ENCODE measurements at places on chromosomes 6 and 20. TPM values are rescaled to one million over a fixed set of nuclear protein-coding genes. Genes with fewer than 3 reads are reported as not detected.
A peak's percentile ranks its signal among the peaks of the same experiment; 100 is the strongest.

The EPB41L1 gene
- total RNA-seq, result 0.93 TPM

DNA sequence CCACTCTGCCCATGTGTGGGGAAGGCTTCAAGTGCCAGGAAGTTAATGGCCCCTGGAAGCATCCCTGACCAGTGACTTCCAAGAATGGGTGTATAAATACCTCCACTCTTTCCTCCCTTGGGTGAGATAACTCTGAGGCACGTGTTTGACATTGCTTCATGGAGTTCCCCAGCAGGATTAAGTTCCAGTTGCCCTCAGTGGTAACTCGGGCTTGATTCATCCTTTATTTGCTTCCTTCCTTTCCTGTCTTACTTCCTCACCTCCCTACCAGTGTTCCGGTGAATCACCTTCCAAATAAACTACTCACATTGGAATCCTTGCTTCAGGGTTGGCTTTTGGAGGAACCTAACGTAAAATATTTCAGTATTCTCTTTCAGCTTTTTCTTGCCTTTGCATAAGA, 84.6 kb upstream of the JAG1 start:
- DNase-seq, result no peak

The PRL gene
- total RNA-seq, result not detected

- no peak for DNase-seq
Observed at GRCh38 chr20:21708738-21709534, 3.5 kb downstream of the PAX1 start.

DNA sequence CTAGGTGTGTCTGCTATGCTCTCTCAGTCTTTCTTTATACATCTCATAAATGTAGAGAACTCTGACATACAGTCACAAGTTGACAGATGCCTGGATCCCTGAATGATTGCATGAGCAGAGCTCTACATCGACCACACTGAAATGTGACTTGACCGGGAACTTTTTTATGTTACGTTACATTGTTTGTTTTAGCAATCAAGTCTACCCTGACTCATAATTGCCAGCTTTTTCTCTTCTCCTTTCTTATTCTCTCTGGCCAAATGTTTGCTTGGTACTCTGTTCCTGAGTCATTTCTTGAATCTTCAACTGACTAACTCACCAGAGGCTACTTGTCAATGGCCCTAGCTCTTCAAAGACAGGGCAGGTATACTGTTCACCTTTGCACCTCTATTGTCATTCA, 213.6 kb upstream of the DTNBP1 start:
- DNase-seq, result peak; percentile 13

DNA sequence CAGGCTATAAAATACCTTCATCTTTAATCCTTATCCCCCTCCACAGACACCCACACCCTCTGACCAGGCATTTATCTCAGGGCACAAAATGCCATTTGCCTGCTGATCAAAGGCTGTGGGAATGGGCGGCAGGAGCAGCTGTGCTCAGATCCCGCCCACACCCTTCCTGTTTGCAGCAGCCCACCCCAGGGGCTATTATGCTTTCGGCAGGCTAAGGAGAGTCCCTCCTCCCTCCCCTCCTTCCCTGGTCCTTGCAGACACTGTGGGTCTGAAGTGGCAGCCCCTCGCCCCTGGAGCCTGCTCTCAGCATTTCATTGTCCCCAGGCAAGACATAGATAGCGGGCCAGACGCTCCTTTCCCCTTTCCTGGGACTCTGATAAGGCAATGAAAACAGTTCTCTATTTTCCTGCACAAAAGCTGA, 220.8 kb upstream of the HEY2 start:
- no peak for DNase-seq

DNA sequence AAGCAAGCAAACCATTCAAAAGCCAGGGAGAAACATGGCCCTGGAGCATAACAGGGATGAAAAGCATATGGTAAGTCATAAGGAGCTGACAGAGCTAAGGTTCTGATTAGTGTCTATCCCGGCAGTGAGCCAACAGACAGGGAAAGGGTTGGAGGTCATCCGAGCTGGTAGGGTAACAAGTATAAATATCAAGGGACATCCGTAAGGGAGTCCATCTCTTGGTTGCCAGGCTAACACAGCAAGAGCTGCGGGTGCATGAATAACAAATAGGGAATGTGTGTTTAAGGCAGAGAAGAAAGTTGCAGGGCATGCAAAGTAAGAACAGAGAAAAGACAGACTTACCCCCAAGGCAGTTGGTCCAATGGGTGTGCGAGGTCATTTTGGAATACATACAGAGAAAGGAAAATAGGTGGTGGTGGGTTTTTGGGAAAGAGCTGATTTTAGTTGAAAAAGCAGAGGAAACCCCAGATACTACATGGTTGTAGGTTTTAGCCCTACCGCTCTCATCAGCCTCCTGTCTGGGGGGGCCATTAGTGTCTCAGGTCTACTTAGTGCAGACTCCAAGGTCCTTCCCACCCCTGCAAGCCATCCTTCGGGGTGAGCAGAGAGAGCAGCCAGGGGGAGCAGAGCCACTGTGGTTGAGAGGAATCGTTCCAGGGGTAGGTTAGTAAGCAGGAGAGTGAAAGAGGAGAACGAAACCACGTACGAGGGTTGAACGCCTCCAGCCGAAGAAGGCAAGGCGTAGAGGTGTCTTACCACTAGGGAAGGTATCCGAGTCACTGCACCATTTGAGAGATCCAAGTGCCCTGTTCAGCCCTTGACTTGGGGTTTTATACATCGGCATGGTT, at the start of gene ERVFRD-1:
TSS of gene ERVFRD-1 (minus strand) at position 805 of the 848 bp plus-strand sequence. CDS start 6,415 bp downstream, outside the sequence.
- DNase-seq, result no peak

DNA sequence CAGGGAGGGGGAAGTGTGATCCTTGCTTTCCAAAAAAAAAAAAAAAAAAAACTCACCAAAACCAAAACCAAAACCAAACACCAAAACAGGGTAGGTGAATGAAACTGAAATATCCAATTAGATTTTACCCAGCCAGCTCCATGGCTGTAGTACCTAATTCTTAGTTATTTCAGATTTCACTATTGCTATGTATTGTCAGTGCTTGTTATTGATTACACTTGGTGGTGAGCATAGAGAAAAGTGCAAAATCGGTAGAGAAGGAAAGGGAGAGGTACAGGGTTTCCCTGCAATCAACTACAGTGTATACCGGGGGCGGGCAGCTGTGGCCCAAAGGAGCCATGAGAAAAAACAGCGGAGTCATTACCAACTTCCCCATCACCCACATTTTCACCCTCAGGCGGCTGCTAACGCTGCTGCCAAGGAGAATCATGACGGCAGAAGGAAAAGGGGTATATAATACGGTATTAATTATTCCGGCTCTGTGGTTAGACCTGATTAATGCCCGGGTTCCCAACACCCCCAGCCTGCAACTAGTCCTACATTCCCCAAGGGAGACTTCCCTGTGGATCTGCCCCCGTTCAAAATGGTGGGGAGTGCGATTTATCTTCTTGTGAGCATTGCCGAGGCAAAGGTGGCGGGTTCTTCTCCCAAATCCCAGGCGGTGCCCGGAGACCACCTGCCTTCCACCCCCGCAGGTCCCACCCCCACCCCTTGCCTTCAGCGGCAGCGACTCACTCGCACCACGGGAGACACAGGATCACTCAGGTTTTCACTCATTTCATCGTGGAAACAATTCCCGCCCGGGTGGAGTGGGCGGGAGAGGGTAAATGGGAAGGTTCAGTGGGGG, at the start of gene C6orf62:
TSS of gene C6orf62 (minus strand) at position 30 of the 847 bp plus-strand sequence. CDS start 486 bp downstream, outside the sequence.
- peak; percentile 67 for DNase-seq

The SH3BGRL2 gene
- total RNA-seq, result 0.32 TPM

GRCh38 chr6:97269821-97270220, 13.2 kb downstream of the MMS22L start:
- DNase-seq, result no peak

The C6orf15 gene
- not detected for total RNA-seq

- DNase-seq, result no peak
Observed at GRCh38 chr20:18225632-18226031, 62.7 kb upstream of the ZNF133 start.

GRCh38 chr20:22533823-22534751, 50.3 kb downstream of the FOXA2 start:
- DNase-seq, result no peak

GRCh38 chr6:56671651-56672461, 29.2 kb upstream of the DST start:
- no peak for DNase-seq

DNA sequence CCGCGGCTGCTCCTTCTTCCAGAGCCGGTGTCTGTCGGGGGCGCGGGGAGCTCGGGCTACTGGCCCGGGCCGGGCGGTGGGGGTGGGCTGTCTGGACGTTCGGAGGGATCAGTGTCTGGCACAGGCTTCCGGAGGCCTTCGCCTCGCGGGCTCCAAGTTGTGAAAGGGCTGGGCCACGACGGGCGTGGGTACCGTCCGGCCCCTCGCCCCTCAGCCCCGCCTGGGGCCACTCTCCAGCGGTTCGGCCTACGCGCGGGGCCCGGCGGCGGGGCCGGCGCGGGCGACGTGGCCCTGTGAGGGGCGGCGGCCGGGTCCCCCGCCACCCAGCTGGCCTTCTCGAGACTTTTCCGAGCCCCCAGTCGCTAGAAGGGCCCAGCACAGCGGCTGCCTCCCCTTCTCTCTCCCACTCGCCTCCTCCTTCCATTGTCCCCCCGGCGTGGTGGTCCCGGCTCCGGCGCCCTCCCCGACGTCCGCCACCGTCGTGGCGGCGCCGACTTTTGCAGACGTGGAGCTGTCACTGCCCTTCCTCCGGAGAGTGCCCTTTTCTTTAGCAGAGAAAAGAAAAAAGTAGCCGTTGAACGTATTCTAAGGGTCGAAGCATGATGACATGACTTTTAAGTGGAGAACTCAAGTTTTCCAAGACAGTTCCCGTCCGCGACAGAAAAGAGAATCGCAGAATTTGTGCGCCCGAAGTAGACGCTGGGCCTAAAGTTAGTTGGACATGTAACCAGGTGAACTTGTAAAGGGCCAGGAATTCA, 571 bp downstream of the ITCH start:
- DNase-seq, result no peak

DNA sequence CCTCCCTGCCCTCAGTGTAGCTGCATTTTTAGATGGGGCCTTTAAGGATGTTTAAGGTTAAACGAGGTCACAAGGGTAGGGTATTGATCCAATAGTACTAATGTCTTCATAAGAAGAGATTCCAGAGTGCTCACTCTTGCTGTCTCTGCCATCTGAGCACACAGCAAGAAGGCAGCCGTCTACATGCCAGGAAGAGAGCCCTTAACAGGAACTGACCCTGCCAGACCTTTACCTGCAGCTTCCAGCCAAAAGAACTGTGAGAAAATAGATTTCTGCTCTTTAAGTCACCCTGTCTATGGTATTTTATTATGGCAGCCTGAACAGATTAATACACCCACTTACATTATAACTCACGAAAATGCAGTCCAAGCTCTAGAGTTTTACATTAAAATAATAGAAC, 685.3 kb upstream of the MARCKS start:
- no peak for DNase-seq

The SMLR1 gene
- not detected for total RNA-seq

- no peak for DNase-seq
Observed at GRCh38 chr20:58667975-58668374, 16.9 kb downstream of the STX16 start.

The SLC44A4 gene
- 0.29 TPM for total RNA-seq

DNA sequence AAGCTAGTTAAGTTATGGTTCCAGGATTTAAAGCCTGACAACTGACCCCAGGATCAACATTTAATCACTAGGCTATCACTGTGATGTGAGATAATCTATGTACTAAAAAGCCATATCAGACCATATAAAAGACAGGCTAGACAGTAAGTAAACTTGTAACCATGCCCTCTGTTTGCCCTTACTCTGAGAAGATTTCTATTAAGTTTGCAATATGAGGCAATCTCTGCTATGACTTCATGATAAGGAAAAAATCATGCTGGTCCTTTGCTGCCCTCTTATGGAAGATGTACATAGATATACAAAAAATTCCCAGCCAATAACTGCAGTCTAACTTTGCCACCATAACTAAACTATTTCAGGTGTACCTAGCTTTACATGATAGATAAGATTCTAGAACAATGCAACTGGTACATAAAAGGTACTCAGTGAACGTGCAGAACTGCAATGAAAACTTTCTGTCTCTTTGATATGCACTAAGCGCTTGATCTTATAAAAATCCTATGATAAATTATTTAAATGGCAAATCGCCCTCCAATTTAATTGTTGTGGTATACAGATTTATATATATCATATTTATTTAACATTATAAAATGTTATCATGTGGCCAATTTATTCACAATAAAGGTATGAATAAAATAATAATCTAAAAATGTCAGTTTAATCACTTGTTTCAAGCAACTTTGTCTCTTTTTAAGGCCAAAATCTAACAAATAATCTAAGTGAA, 70.5 kb downstream of the FAM217A start:
- no peak for DNase-seq

GRCh38 chr20:34940081-34940481, 15.5 kb downstream of the GSS start:
- no peak for DNase-seq

The ZNF334 gene
- 5.8 TPM for total RNA-seq

All from activated naive CD4-positive, alpha-beta T cell treated with anti-CD3 and anti-CD28 coated beads, Interleukin-2, amount 50 U/mL, for 72 hours (primary cell).